CD4-positive, alpha-beta T cell treated with Interleukin-10 for 1 hour (primary cell): ENCODE measurements at places on chromosomes 6 and 20.

GRCh38 chr6:13935190-13935880 lies 10.6 kb downstream of the RNF182 start:
- no peak for DNase-seq

GRCh38 chr6:11659757-11660156 lies 118.8 kb downstream of the ADTRP start:
- no peak for DNase-seq

DNA sequence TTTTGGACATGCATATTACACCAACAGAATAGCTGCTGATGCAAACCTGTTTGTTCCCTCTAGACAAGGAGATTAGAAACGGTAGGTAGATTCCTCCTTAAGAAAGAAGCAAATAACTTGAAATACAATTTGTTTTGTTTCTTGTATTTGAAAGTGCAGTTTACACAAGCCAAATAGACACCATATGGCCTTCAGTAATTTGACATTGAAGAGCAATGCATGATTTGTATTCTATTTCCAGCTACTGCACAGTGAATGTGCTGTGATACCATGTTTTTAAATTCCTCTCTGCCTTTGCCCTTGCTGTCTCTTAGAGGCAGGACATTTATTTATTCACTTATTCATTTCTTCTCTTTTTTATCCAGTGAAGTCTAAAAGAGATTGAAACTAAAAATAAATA lies 31.9 kb upstream of the ANKEF1 start:
- DNase-seq = no peak

GRCh38 chr6:119350202-119350951 lies 816 bp upstream of the MAN1A1 start:
- DNase-seq = peak; percentile 63

DNA sequence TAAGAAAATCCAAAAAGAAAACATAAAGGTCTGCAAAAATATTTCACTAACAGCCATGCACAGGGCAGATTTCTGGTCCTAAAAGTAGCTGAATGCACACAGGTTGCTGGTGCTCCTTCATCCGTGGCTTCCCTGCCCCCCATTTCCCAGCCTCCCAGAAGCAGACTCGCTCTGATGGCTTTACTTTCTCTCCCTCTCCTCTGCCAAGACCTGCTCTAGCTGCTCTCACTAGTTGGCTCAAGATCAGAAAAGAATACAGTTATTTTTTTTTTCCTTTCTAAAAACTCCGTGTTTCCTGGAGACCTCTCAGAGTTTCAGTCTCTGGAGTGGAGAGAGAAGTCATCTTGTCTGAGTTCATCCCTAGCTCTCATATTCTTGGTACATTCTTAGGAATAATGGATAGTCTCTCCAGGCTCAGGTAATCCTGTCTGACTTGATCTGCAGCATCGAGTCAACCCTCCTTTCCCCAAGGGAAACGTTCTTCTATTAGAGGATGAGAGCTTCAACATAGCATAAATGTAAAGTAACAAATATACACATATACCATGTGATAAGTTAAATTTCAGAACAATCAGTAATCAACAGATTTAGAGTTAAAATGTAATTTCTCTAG lies 214.2 kb downstream of the TBC1D7 start:
- no peak for DNase-seq

DNA sequence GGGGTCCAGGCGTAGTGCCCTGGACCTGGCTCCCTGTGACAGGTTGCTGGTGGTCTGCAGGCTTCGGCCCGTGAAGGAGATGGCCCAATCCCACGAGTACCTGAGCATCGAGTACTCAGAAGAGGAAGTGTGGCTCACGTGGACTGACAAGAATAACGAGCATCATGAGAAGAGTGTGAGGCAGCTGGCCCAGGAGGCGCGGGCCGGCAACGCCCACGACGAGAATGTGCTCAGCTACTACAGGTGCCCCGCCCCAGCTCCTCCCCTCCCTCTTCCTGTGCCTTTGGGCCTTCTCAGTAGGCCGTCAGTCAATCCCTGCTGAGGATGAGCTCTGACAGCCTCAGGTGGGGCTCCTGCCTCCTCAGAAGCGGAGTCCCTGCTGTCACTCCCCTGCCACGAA lies 42.6 kb downstream of the UQCC2 start:
- DNase-seq = peak; percentile 70

GRCh38 chr20:48711044-48711428 lies 116.8 kb downstream of the PREX1 start:
- no peak for DNase-seq
